ENCODE measurements at places on chromosomes 5 and 9. TPM values are rescaled to one million over a fixed set of nuclear protein-coding genes. Genes with fewer than 3 reads are reported as not detected.

Gene GKAP1
- 5.7 TPM for total RNA-seq

Gene SEPTIN8
- total RNA-seq: 23.1 TPM

Gene FBP2
- total RNA-seq: not detected

Gene SLC1A1
- 1.1 TPM for total RNA-seq

Gene PCDHA3
- 0.88 TPM for total RNA-seq

Gene ZNF658
- total RNA-seq: 2.0 TPM

Gene FBN2
- total RNA-seq: 16.8 TPM

Gene GPX8
- 36.3 TPM for total RNA-seq

Gene FCN1
- not detected for total RNA-seq

Gene PLEKHG4B
- 1.1 TPM for total RNA-seq

Gene TIFAB
- total RNA-seq: not detected

Gene CCDC192
- not detected for total RNA-seq

Gene AGXT2
- not detected for total RNA-seq

Gene CMYA5
- total RNA-seq: 0.19 TPM

Gene SPATA31C1
- total RNA-seq: not detected

Gene F2RL2
- total RNA-seq: 3.8 TPM

Gene FOXD4L3
- 0.18 TPM for total RNA-seq

Gene KCNMB1
- total RNA-seq: not detected
